Activated CD4-positive, alpha-beta T cell treated with anti-CD3 and anti-CD28 coated beads, Interleukin-2, amount 50 U/mL, for 24 hours (primary cell): ENCODE measurements at places on chromosomes 4 and X.

GRCh38 chrX:110519906-110520452 is 161.3 kb downstream of the RTL9 start:
- DNase-seq: no peak

- DNase-seq: no peak
Measured at GRCh38 chr4:185965426-185966384, 103.3 kb upstream of the TLR3 start.

DNA sequence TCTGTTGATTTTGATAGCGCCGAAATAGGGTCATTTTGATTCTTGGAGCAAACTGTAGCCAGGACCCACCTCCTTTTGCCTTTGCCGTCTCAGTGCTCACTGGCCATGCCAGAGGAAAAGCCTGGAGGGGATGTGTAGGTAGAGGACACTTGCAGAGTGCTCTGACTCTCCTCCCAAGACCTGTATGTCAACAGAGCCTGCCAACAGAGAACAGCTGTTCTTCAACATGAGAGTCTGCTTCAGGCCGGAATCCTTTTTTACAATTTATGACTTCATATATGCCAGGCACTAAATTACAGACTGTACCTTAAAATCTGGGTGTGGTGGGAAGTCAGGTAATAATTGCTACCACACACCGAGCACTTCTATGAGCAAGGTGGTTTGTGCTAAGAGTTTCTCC is 94.2 kb downstream of the KDR start:
- no peak for DNase-seq

- no peak for DNase-seq
Measured at GRCh38 chr4:4633431-4633830, 91.6 kb upstream of the STX18 start.

GRCh38 chrX:40303256-40304077 is 205.7 kb upstream of the BCOR start:
- no peak for DNase-seq

- no peak for DNase-seq
Measured at GRCh38 chr4:124337874-124338273, 374.7 kb downstream of the ANKRD50 start.

GRCh38 chrX:96579252-96579651 is 105.4 kb upstream of the DIAPH2 start:
- no peak for DNase-seq

DNA sequence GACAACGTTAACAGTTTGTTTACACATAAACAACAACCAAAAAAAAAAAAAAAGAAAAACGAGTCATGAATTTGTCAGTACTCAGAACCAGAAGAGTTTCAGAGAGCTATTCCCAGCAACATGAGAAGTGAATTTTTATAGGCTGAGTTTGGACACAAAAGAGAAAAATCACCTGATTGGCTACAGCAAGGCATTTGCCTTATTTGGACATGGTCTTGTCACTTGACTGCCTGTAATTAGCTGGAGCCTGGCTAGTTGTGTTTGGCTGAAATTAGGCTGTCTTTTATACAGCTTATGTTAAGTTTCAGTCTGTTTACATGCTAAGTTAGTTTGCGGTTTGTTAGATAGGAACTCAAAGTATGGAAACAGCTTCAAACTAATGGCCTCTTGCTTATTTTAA is 880 bp upstream of the TEX13A start:
- no peak for DNase-seq

DNA sequence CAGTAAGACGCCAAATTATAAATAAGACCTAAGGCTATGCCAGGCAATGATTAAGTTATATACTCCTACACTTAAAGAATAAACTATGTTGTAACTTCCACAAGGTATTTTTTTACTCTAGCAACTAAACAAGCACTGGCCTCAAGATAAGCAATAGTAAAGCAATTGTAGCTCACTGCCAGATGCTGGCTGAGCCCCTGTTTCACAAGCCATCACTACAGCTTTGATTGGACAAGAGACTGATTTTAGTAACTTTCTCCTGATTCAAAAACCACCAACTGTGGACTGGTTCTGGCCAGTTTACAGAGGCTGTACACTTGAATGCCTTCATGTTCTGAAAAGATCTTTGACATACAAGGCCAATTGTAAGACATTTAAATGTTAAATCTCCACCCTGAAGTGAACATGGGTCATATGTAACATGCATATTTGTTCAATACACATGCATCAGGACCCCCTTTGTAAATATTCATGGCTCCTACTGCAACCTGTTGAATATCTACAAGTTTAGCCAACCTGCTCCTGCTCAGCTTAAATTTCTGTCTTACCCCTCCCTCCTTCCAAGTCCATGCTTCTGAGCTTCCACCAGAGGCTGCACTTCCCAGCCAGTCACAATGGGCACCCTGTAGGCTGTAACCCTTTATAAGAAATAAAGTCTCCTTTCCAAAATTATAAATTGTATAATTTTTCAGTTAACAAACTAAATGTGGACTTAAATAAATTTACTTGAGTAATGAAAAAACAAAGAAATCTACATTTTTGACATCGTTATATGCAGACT is 423.6 kb downstream of the ANKRD50 start:
- no peak for DNase-seq

GRCh38 chr4:1265351-1265750 is 16.4 kb upstream of the CTBP1 start:
- DNase-seq: no peak

DNA sequence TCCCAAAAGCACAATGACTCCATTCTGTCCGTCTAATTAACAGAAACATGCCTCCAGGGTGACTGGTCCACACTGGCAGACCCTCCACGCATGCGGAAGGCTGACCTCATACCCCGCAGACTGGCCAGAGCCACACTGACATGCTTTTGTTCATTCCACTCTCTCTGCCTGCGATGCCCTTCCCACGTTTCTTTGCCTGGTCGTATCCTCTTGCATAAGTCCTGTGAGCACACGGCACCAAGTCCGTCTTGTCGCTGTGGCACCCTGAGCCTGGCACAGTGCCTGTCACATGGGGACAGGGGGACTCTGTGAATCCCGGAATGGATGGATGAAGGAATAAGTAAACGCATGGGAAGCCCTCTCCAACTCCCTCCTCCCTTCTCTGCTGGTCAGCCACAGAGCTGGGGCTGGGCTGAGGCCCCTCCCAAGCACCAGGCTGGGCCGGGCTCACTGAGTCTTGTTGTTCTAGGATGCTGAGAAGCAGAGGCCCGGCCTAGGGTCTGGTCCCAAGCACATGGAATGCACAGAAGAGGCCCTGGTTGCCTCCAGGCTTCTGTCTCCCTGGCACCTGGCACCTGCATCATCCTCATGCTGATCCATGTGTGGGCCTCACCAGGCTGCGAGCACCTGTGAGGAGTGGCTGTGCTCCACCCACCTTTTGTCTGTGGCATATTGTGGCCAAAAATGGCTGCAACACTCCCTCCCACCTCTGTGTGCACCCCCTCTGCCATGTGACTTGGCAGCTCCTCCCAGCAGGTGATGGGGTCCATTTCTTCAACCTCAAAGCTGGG is 38.9 kb upstream of the C4orf50 start:
- no peak for DNase-seq

- DNase-seq: no peak
Measured at GRCh38 chr4:7506119-7506518, 71.4 kb upstream of the PSAPL1 start.

GRCh38 chr4:93749292-93749761 is 79.2 kb upstream of the ATOH1 start:
- DNase-seq: no peak

- DNase-seq: no peak
Measured at GRCh38 chr4:8071766-8072165, 86.8 kb downstream of the ABLIM2 start.

DNA sequence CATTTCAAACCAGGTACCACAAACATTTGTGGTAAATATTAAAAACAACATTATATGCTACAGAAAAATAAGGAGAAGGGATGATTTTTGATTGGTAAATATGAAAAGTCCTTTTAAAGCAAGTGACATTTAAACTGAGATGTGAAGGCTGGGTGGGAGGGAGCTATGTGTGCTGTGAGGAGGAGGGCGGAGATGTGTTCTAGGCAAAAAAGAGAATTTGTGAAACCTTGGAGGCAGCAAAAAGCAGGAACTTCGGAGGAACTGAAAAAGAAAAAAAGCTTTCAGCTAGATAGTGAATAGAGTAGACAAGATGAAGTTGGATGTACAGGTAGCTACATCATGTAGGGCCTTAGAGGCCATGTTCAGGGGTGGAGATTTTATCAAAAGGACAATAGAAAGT is 10.1 kb upstream of the ARAP2 start:
- no peak for DNase-seq

GRCh38 chr4:153467897-153468262 is 1.7 kb downstream of the TMEM131L start:
- DNase-seq: no peak

- DNase-seq: no peak
Measured at GRCh38 chr4:53788621-53789020, 197.3 kb upstream of the LNX1 start.

DNA sequence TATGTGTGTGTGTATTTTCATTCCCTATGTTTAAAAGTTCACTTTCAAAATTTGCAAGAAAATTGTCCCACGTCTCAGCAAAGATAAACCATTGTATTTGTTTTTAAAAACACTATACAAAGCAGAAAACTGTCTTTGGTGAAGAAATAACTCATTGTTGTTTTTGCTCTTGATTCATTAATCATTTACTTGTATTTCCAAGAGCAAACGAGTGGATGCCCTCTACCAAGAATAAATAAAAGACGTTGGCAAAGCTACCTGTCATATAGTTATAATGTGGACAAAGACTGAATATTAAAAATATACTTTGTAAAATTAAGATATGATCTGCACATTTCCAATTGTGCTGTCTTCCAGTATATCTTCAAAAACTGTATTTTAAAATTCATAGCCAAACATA is 210.9 kb upstream of the NDST3 start:
- DNase-seq: no peak

DNA sequence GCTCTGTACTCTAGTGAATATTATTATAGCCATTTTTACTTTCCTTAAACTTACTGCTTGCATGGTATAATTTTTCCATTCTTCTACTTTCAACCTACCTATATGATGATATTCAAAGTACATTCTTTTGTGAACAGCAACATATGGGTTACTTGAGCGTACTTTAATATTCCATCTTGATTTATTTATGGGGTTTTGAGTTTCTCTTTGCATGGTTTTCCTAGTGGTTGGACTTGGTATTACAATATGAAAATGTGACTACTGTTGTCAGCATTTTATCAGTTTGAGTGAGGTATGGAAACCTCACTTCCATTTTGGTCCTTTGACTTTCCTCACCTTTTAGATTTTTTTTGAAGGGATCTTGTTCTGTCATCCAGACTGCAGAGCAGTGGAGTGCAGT is 35.9 kb downstream of the ADGRG4 start:
- DNase-seq: no peak

GRCh38 chrX:53031380-53031779 is 17.2 kb upstream of the GPR173 start:
- no peak for DNase-seq

DNA sequence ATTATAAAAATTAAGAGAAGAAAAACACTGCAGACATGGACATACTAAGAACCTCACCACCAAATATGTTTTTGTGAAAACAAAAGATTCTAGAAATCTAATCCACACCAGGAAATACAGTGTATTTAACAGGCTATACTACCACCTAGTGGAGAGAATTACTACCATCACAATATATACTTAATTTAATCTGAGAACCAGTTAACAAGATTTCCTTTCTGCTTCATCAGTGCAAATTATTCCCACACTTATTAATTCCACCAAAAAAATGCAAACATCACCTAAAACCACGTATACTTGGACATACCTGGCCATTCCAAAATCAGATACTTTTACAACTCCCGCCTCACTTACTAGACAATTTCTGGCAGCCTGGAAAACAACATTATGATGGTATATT is 7.0 kb upstream of the TXK start:
- no peak for DNase-seq

DNA sequence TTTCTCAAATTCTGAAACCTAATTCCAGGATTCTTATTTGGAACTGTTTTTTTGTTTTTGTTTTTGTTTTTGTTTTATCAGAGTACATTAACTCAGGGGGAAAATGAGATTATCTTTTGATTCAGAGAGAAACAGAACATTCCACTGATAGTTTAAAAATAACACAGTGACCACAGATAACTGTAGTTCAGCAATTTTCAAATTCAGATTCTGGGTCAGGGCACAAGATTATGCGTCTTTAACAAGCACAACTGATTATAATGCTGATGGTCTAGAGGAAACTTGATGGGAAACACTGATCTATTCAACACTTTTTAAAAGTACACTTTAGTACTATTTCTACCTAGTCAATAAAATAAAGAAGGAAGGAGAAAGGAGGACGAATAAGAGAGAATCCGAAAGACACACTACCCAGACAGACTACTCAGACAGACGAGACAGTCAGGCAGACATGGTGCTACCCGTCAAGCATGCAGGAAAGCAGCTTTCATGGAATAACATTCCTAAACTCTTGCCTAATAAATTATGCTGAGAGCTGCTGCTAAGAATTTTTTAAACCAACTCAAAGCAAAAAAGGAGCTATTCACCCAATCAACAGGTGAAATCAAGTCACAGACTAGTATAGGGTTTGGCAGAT is 59.0 kb downstream of the APBB2 start:
- no peak for DNase-seq

GRCh38 chr4:11366859-11367258 is 61.8 kb downstream of the HS3ST1 start:
- no peak for DNase-seq

DNA sequence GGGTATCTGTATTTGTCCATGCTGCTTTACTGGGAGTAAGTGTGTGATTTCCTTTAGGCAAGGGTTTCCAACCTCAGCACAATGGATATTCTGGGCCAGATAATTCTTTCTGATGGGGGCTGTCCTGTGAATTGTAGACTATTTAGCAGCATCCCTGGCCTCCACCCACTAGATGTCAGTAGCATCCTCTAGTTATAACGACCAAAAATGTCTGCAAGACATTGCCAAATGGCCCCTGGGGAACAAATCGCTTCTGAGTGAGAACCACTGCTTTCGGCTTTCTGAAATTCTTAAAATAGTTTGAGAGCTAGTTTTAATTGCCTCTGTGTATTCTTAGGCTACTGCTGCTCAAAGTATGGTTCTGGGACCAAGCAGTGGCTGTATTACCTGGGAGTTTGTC is 81.2 kb upstream of the GPM6B start:
- DNase-seq: no peak

DNA sequence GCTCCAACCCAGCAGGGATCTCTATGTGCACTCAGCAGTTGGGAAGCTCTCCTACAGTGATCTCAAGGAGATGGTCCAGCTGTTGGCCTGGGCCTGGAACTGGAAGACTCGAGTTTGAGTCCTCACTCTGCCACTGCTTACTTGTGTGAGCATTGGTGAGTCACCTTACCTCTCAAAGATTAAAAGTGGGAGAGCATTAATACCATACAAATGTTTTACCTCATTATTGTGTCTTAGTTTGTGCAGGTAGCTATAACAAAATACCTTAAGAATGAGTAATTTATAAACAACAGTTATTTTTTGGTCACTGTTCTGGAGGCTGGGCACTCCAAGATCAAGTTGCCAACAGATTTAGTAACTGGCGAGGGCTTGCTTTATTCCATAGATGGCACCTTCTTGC is 21.4 kb upstream of the ZNF827 start:
- no peak for DNase-seq

- DNase-seq: no peak
Measured at GRCh38 chr4:61427099-61427817, 227.1 kb downstream of the ADGRL3 start.
